ENCODE measurements at places on chromosomes 1 and 21.

GRCh38 chr1:106268070-106268469, 788.4 kb upstream of the PRMT6 start:
- DNase-seq: no peak

DNA sequence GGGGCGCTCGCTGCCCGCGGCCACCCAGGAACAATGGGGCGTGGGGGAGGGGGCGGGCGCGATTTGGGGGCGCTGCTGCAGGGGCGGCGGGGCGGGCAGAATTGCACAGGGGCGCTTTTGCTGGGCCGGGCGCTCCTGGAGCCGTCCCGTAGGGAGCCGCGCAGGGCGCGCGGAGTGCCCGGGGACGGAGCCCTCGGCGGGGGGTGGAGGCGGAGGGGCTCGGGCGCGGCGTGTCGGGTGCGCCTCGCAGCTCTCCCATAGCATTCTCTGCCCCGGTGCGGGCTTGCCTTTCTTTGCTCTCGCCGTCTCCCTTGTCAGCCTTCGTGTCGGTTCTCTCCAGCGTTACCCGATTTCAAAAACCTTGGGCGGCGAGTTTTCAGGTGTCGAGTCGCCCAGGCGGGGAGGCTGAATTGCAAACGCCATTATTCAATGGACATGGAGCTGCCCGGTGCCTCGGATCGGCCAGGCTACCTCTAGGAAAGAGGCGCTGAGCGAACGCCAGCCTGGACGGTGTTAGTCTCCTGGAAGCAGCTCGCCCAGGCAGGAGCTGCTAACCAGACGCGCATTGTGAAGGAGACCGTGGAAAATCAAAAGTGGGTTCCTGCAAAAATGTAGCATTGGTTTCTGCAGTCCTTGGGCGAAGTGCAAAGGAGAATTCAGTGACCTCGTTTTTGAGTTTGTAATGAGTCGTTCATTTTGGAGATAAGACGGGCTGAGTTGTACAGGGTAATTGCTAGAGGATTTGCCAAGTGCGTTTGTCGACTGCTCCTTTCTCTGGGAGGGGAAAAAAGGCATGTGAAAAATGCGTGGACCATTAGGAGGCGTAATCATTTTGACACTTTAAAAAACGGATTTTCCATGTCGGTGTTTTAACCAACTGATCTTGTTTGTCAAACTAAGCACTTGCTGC, 626 bp downstream of the CXADR start:
- DNase-seq: no peak

DNA sequence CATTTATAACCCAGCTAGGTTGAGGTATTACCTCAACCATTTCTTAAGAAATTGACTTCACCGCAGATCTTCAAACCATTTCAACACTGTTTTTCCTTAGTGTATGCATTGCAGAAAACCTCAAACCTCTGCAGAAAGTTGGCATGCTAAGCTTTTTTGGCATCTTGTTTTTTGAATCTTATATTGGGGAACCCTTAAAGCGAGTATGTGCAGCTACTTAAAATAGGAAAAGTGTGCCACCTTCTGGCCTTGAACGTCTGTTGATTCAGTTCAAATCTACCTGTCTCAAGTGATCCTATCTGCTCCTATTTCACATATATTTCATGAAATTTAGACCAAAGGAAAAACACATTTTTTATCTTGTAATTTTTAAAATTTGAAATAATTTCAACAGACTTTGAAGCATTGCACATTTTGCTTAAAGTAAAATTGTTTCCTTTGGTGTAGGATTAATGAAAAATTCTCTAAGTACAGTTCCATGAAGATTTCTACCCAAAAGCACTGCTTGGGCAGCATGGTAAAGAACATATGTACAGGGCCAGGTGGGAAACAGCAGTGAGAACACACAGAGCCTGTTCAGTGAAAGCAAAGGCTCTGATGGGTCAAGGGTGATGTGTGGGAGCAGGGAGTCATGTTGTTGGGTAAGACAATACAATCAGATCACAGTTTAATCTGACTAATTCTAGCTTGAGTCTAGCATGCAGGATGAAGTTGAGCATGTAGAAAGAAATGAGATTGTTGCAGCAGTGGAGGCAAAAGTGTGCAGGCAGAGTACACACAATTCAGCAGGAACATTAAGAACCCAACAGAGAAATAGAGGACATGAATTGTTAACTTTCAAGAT, 17.2 kb downstream of the HENMT1 start:
- DNase-seq: peak; percentile 78

DNA sequence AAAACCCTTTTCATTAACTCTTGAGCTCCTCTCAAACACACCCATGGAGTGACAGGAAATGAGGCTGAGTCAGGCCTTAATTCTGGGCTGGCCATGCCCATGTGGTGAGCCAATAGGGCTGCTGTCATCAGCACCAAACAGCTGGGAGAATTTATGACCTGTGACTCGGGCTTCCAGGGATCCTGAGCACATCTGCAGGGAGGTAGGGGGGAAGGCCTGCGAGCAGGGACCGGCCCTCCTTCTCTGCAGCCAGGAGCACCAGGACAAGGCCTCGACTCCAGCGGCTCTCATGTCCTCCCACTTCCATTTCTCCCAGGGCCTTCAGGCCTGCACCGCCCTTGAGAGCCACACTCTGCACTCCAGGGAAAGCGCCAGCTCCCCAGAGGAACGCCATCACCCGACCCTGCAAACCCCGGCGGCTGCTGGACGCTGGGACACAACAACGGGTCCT, 14.6 kb downstream of the RIPK4 start:
- peak; percentile 64 for DNase-seq

GRCh38 chr1:199310708-199311107, 671.9 kb downstream of the PTPRC start:
- DNase-seq: no peak

GRCh38 chr1:25021591-25022215, 91.6 kb upstream of the RUNX3 start:
- DNase-seq: no peak

- no peak for DNase-seq
Measured at GRCh38 chr21:36452281-36452825, 27.6 kb downstream of the CLDN14 start.

DNA sequence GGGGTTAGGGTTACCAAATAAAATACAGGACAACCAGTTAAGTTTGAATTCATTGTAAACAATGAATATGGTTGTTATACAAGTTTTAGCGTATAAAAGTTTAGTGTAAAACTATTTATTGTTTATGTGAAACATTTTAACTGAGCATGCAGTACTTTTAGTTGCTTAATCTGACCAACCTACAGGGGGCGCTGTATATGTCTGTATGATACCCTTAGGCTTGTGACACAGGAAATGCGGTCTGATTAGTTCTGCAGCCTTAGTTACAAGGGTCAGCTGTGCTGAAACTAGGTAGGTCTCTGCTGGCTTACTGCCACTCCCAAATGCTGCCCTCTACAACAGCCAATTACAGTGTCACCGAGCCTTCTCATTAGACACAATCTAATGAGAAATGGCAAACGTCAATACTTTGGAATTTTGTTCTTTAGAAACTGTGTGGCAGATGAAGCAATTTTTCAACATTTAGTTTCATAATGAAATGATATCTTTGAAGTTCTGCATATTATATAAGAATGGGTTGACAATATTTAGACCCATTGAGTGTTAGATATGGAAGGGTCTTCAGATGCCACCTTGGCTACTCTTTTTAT, 56.2 kb downstream of the NTNG1 start:
- peak; percentile 3 for DNase-seq

DNA sequence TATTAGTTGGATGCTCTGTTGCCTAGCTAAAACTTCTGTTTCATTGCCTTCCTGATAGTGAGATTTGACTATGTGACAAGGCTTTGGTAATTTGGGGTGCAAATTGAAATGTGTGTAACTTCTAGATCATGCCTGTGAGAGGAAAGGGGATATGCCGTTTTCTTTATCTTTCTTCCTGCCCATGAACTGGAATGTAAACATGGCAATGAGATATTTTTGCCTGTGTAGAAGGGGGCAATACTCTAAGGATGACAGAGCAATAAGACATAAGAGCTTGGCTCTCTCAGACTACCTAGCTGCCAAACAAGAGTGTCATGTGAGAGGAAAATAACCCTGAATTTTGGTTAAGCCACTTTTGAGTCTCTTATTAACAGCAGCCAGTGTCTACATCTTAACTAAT, 49.7 kb downstream of the RAP1A start:
- DNase-seq: peak; percentile 45

DNA sequence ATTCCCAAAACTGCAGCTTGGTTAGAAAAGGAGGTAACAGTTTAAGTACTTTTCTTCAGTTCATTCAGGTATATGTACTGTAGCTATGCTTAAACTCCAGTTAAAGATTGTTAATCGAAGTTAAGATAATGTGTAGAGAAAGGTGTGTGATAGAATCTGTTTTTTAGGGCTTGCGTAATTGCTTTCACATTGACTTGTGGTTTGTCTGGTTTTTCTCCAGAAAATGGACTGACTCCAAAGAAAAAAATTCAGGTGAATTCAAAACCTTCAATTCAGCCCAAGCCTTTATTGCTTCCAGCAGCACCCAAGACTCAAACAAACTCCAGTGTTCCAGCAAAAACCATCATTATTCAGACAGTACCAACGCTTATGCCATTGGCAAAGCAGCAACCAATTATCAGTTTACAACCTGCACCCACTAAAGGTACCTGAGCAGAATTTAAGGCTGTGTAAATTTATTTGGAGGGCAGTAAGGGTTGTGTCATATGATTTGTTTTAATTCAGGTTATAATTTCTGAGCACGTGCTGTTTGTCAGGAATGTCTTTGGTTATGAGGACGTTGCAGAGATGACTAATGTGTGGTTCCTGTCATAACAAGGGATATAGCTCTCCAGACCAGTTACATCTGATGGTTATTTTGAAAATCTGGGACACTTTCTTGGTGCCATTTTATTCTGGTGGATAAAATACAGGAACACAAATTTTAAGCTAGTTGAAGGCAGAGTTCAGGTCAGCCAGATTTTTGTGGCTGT, 26.0 kb downstream of the ATF6 start:
- DNase-seq: peak; percentile 35

Data from IMR-90 (cell line).